ENCODE measurements at places on chromosomes 2 and 18.

- DNase-seq = no peak
Observed at GRCh38 chr2:227285741-227286236, 39.3 kb upstream of the MFF start.

- peak; percentile 73 for DNase-seq
Observed at GRCh38 chr2:36889795-36890194, 76.5 kb downstream of the STRN start.

DNA sequence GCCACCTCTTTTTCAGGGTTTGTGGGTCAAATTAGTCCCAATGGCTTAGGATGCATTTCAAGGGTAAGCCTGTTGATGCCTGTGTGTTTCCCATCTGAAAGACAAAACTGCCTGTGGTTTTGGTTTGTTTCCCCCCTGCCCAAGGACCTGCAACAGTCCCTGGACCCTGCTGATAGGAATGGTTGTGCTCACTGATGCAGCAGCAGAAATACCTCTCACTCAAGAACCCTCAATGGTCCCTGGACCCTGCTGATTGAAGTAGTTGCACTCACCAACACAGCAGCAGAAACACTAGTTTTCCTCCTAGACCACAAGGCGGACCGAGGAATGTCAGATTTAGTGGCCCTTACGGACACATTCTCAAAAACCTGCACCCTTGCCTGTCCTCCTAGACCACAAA lies 386.9 kb downstream of the NUP35 start:
- no peak for DNase-seq

DNA sequence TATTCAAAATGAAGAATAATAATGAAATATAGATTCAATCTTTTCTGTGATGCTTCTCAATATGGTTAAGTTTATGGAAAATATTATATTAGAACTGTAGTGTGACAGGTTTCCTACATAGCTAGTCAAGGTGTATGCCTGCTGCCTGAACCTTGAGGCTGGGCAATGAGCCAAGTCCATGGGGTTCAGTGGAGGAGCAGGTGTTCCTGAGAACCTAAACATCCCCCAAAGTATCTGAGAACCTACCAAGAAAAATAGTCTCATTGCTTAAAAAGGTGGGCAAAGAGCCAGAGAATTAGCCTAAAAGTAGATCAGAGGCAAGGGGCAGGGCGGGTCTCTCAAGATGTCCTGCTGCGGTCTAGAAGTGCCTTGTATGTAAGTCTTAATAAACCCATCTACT lies 185.9 kb upstream of the SPHKAP start:
- DNase-seq = no peak

DNA sequence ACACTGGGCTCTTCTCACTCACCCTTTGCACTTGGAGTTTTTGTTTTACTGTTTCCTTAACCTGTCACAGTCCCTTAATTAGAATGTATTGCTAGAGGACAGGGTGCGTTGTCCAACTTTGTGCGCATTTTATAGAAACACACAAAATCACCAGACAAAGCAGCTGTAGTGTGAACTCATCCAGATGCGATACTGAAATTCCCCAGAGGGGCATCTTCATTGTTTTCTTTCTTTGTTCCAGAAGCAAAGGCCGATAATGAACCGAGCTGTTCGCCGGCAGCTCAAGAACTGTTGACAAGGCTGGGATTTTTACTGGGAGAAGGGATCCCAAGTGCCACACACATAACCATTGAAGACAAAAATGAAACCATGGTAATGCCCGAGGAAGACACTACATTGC lies 137.6 kb downstream of the WDSUB1 start:
- DNase-seq = no peak

- DNase-seq = peak; percentile 17
Observed at GRCh38 chr18:75249672-75250470, 39.3 kb downstream of the TSHZ1 start.

DNA sequence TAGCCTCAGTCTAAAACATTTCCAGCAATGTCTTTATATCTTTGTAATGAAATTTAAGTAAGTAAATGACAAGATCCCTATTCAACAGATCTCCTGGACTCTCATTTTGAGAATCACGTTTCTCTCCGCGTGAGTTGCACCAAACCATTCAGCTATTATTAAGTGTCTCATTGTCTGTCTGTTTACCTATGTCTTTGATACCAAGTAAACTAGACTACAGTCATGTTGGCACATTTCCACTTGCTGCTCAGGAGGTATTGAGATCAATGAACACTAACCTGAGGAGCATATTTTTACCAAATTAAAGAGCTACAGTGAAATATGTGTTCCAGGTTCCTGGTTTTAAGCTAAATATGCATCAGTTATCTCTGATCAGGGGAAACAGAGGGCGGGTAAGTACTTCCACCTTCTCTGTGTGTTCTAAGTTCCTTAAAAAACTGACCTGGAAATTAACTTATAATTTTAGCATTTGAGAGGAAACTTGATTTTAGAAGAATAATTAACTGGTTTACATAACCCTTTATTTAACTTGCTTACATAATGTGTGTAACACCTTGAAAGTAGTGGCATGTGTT lies 125.8 kb downstream of the OSBPL6 start:
- DNase-seq = no peak

DNA sequence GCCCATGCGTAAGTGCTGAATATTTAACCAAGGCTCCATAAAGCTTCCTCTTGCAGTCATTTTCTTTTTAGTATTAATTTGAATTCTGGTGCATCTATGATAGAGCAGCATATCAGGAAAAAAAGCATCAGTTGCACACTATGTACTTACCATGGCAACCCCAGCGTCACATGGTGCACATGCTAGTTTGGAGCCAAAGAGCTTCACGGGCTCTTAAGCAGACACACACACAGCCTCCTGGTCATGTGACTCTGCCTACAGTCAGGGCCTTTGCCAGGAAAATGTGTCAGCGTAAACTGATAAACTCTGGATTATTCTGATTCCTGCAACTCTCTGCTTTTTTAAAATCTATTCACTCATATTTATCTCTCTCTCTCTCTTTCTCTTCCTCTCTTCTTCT lies 30.2 kb downstream of the NYAP2 start:
- DNase-seq = no peak

DNA sequence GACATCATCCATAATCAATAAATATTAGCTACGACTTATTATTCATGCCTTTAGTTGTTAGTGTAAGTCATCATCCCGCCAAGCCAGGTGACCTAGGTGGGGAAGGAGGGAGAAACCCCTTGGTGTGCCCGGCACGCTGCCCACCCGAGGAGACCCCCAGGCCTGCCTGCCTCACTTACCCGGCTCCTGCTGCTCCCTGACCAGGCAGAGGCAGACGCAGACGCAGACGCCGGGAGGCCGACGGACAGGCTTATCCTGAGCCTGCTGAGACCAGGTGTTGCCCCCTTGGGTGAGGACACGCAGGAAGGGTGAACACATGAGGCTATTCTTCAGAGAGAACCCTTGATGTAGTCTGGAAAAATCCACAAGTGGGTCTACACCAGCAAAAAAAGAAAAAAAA lies 401.8 kb downstream of the GALR1 start:
- no peak for DNase-seq

DNA sequence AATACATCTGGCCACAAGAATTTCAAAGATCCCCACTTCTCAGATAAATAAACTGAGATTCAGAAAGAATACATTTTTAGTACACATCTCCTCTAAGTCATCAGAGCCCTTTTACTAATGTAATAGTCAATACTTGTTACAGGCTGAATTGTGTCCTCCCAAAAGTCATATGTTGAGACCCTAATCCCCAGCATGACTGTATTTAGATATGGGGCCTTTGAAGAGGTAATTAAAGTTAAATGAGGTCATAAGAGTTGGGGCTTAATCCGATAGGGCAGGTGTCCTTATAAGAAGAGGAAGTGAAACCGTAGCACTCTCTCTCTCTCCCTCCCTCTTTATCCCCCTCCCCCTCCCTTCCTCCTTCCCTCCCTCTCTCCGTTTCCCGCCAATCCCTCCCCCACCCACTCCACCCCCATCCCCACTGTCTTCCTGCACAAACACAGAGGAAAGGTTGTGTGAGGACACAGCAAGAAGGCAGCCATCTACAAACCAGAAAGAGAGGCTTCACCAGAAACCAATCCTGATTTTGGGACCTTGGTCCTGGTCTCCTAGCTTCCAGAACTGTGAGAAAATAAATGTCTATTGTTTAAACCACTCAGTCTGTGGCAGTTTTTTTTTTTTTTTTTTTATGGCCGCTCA lies 66.6 kb upstream of the ZNF397 start:
- no peak for DNase-seq

DNA sequence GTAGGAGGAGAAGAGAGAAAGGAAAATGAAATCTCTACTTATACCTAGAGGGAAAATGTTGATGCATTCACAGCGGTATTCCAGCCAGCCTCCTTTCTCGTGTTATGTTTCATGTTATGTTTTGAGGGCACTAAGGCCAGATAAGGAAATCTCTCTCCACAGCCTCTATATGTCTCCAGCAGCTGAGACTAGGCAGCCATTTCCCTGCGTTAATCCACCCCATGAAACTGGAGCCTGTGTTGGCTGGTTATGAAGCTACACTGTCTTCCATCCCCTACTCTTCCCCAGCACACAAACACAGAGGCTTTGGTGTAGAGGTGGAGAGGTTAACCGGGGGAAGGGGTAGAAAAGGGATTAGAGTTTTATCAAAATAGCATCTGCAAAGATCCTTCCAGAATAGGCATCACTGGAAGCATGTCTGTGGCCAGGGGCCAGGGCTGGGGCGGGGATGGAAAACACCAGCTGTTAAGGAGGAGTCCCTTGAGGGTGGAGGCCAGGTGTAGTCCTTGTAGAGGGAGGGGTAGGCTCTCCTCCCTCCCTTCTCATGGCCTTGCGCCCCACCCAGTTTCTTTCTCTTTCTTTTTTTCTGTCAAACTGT lies 100.9 kb upstream of the TNP1 start:
- no peak for DNase-seq

GRCh38 chr18:50776383-50776782 lies 43.4 kb downstream of the MRO start:
- no peak for DNase-seq

DNA sequence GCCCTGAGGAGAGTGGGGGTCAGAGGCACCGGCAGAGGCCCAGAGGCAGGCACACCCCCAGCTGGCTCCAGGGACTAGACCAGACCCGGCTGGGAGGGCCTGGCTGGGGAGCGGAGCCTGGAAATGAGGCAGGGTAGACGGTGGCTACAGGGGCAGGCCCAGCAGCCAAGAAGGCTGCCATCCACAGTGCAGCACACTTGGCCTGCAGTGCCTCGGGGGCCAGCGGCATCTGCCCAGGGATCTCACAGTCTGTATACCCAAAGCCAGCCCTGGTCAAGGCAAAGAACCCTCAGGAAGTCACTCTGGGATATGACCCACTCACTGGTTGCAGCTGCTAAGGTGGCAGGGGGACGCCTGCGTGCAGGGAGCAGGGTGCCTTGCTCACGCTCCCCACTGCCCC lies 17.8 kb downstream of the PER2 start:
- DNase-seq = no peak

DNA sequence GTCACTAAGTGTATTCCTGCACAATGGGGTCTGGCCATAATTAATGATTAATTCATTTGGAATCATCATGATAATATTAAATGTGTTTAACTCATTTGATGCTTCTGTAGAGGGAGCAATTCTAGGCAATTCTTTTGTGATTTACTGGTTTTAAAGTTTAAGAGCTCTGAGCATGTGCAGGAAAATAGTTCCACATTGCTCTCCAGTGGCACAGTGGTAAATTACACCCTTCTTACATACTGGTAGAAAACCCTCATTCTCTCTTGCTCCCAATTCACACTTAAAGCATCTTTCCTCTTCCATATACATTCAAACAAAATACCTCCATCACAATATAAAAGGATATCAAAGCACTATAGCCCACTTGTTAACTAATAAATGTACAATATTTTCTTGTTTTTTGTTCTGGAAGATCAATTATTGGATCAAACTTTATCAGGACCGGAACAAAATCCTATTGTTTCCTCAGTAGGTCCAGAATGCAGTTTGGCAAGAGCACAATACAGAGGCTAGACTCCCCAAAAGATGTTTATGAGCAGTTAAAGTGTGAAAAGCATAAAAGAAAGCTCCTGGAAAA lies 844.3 kb downstream of the MBD2 start:
- DNase-seq = peak; percentile 23

- no peak for DNase-seq
Observed at GRCh38 chr2:145543155-145543554, 1023.2 kb upstream of the ZEB2 start.

Measured in suppressor macrophage treated with lipopolysaccharide for 1 hour (primary cell).